Fibroblast of villous mesenchyme (primary cell): ENCODE measurements at places on chromosomes 4 and X.

DNA sequence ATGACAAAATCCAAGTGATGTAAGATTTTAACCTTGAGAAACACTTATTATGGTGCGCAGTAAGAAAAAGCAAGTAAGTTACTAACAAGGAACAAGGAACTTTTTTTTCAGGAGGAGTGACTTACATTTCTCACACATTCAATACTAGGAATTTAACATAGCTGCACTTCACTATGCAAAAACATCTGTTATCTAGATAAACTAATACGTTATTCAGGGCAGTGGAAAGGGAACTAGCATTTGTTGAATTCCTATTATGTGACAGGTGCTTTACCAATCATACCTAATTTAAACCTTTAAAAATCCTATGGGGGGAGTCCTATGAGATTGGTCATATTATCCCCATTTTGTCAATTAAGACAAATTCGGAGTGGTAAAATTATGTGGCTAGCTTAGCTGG, 238.0 kb downstream of the NR3C2 start:
- DNase-seq = no peak

GRCh38 chrX:44392767-44393166, 49.3 kb upstream of the EFHC2 start:
- no peak for DNase-seq

GRCh38 chrX:132638313-132638712, 149.5 kb upstream of the MBNL3 start:
- DNase-seq = no peak

GRCh38 chrX:78960888-78961287, 15.7 kb downstream of the P2RY10 start:
- no peak for DNase-seq

DNA sequence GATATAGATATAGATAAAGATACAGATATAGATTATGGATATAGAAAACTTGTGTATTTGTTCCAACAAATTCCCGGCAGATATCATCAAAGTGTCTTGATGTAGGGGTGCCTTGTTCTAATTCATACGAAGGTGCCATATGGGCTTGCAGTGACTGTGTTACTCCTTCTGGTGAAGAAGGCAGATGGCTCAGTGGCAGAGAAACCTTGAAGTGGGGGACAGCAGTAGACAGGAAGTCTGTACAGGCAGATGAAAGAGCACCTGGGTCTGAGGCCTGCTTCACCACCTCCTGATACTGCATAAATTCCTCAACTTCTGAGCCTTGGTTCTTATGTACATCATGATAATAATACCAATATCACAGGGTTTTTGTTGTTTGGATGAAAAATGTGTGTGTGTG, 179.5 kb upstream of the GATB start:
- no peak for DNase-seq

- peak; percentile 20 for DNase-seq
These were observed at the start of gene EREG for GRCh38 chr4:74364652-74365491. EREG (plus strand) TSS chr4:74365145; CDS start chr4:74365309, 164 bp downstream.

GRCh38 chr4:107258359-107258758, 222.2 kb upstream of the DKK2 start:
- peak; percentile 17 for DNase-seq

DNA sequence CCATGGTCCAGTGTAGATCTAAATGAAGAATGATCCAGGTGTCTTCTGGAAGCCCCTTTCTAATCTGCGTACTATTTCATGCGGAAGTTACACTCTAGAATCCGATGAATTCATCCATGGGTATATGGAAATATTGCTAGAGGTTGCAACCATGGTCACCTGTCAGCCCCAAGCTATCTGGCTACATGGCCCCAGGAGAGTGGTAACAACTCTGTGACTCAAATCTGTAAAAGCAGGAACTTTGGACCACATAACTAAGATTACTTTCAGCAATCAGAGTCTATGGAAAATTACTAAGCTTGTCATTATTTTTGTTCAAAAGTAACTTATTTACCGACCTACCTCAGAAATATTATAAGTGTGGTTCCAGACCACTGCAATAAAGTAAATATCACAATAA, 150.6 kb upstream of the MED14 start:
- no peak for DNase-seq

DNA sequence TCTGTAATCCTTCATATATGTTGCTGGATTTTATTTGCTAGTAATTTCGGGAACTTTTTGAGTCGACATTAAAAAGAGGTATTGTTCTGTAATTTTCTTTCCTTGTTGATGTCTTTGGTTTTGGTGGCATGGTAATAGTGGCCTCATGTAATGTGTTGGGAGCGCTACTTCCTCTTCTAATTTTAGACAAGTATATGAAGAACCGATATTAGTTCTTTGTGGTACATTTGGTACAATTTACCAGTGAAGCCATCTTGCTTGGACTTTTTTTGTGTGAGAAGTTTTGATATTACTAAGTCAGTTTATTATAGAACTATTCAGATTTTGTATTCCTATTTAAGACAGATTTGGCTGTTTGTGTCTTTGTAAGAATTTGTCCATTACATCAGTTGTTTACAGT, 669.2 kb upstream of the AADAT start:
- no peak for DNase-seq

DNA sequence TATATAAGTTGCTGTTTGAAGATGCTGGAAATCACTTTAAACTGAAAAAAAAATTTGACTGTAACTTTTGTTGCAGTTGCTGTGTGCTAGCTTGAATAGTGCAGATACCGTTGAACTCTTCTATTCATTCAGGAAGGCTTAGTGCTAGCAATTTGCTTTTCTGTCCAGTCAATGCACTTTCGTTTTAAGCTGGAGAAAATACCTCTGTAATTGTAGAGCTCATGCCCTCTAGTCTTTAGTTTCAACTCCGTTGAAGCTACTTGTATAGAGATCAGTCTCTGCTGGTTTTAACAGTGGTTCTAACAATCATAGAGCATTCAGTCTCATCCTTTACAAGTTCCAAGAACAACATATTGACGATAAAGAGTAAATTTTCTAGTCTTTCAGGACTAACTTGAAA, 49.0 kb upstream of the TRPC3 start:
- no peak for DNase-seq

- DNase-seq = no peak
These were observed 1716.3 kb downstream of the C4orf33 start for GRCh38 chr4:130812117-130812765.

DNA sequence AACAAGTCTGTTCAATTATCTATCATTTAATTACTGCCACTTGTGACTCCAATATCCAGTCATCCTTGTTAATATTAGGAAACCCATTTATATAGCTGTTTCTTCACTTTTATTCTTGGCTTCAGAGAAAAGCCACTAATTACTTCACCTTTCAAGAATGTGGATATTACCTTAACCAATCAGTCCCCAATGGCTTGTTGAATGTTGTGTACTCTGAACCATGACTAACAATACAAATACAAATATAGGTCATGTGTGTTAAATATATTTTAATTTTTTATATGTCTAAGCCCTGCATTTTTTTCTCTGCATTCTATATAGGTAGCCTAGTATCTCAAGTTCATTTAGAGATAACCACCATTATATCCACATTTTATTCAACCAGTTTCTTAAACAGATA, 1513.4 kb upstream of the AGA start:
- DNase-seq = no peak

DNA sequence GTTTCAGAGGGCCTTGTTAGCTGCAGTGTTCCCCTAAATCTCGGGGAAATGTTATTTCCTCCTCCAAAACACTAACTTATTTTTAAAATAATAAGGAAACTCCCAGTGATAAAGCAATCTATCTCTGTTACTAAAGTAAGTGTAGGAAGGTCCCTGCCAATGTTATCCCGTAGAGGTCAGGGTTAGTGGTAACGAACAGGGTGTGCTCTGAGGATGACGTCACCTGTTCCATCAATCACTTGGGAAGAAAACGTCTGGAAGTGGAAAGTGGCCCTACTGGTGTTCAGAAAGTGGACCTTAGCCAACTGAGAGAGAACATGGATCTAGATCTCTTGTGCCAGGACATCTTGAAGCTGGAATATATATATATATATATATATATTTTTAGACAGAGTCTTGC, 249.5 kb downstream of the BCOR start:
- DNase-seq = peak; percentile 62

- DNase-seq = no peak
These were observed 955.5 kb upstream of the PRKX start for GRCh38 chrX:4668802-4669536.

- DNase-seq = no peak
These were observed 42.5 kb downstream of the HTRA3 start for GRCh38 chr4:8312069-8312445.

DNA sequence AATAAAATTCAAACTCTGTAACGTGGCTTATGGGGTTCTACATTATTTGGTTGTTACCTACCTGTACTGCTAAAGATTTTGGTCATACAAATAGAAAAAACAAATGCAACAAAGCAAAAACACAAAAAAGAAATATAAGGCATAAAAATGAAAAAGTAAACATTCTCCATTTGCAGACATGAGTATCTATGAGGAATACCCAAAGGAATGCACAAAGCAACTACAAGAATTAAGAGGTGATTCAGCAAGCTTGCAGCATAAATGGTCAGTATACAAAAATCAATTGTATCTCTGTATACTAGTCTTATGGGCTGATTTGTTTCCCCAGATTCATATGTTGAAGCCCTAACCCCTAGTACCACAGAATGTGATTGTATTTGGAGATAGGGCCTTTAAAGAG, 3.6 kb upstream of the PDE5A start:
- peak; percentile 47 for DNase-seq

DNA sequence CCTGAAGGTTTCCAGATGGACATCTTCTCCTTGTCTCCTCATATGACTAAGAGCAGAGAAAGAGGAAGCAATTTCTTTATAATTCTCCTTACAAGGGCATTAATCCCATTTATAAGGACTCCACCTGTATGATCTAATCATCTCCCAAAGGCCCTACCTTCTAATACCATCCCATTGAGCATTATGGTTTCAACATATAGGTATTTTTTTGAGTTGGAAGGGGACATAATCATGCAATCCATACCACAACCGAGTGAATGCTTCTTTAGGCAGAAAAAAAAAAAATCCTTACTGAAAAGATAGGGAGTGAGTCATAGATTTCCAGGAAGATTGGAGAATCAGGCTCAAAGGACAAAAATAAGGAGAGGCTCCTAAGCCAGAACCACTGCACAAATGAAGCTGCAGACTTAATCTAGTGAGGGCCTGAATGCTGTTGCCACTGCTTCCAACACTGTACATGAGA, 312.5 kb upstream of the HS3ST1 start:
- peak; percentile 53 for DNase-seq

- no peak for DNase-seq
These were observed 167.7 kb downstream of the FHIP1A start for GRCh38 chr4:151576627-151577026.

GRCh38 chr4:32551943-32552342, 1831.8 kb downstream of the PCDH7 start:
- no peak for DNase-seq

- no peak for DNase-seq
These were observed 18.8 kb upstream of the ATOH1 start for GRCh38 chr4:93809773-93810172.

GRCh38 chr4:13413729-13414437, 70.3 kb downstream of the RAB28 start:
- no peak for DNase-seq

DNA sequence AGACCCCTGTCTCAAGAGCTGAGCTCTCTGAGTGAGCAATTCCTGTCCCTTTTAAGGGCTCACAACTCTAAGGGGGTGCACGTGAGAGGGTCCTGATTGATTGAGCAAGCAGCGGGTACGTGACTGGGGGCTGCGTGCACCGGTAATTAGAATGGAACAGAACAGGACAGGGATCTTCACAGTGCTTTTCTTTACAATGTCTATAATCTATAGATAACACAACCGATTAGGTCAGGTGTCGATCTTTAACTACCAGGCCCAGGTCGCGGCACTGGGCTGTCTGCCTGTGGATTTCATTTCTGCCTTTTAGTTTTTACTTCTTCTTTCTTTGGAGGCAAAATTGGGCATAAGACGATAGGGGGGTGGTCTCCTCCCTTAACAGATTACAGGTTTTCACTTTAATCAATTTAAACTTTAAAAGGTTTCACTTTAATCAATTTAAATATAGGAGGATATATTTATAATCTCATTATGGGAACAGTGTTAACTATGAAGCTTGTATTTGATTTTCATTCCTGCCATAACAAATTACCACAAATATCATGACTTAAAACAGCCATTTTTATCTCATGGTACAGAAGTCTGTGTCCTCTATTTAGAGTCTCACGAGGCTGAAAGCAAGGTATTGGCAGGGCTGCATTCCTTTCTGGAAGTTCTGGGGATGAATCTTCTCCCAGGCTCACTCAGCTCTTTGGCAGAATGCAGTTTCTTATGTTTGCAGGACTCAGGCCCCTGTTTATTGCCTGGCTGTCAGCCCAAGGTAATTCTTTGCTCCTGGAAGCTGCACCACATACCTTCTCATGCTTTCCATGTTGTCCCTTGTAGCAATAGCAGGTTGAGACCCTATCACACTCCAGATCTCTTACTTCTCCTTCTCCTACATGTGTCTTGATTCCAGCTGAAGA, 5.2 kb downstream of the SPATA4 start:
- DNase-seq = no peak

- DNase-seq = no peak
These were observed 13.4 kb upstream of the CHIC2 start for GRCh38 chr4:54077812-54078211.

DNA sequence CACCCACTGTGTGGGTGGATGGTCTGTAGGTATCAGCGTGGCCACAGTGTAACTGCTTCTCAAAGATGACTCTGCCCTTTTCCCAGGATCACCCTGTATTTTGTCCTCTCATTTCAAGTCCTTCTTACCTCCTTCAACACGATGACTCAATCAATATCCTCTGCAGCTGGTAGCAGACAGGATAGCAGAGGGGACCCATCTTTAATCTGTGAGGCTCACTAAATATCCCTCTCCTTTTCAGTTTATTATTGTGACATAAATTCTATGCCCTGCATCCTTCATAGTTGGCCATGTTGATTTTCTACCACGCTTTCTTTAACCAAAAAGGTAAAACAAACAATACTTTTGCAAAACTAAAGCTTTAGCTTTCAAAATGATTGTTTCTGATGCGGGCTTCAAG, 9.6 kb upstream of the MEPE start:
- no peak for DNase-seq

GRCh38 chr4:8323947-8324555, 54.5 kb downstream of the HTRA3 start:
- DNase-seq = no peak

- no peak for DNase-seq
These were observed 58.9 kb upstream of the IRS4 start for GRCh38 chrX:108795240-108795639.
